Daoy (cell line): ENCODE measurements at places on chromosomes 13 and 19. TPM values are rescaled to one million over a fixed set of nuclear protein-coding genes. Genes with fewer than 3 reads are reported as not detected.

UPK1A gene
- total RNA-seq = not detected in 2 replicates

CEBPA gene
- 0.80 and 4.5 TPM in 2 replicates for total RNA-seq

THAP8 gene
- total RNA-seq = 0.54 and 0.86 TPM in 2 replicates

ACER1 gene
- not detected in 2 replicates for total RNA-seq

IGFLR1 gene
- 2.8 and 3.9 TPM in 2 replicates for total RNA-seq

ZNF575 gene
- not detected in 2 replicates for total RNA-seq

FZR1 gene
- 43.7 and 46.9 TPM in 2 replicates for total RNA-seq

WIZ gene
- total RNA-seq = 5.7 and 7.0 TPM in 2 replicates

ZC3H13 gene
- total RNA-seq = 4.8 and 10.0 TPM in 2 replicates

LGALS14 gene
- not detected in 2 replicates for total RNA-seq

PRTN3 gene
- total RNA-seq = not detected in 2 replicates

ZNF726 gene
- 8.9 and 13.9 TPM in 2 replicates for total RNA-seq

TMC4 gene
- total RNA-seq = 0.06 TPM in 1 of 2 replicates, not detected in the other

SPRED3 gene
- total RNA-seq = 0.06 and 0.91 TPM in 2 replicates

KLF12 gene
- 4.1 and 6.6 TPM in 2 replicates for total RNA-seq

CPAMD8 gene
- not detected in 2 replicates for total RNA-seq

RLN3 gene
- not detected in 2 replicates for total RNA-seq

SIAH3 gene
- total RNA-seq = 0.06 and 0.12 TPM in 2 replicates

WDR62 gene
- 14.6 and 19.8 TPM in 2 replicates for total RNA-seq

KCTD4 gene
- not detected in 2 replicates for total RNA-seq

CEACAM4 gene
- total RNA-seq = not detected in 2 replicates

SMIM17 gene
- not detected in 2 replicates for total RNA-seq

TGFBR3L gene
- 7.1 TPM in 1 of 2 replicates, not detected in the other for total RNA-seq

ZNF492 gene
- total RNA-seq = 1.1 and 2.3 TPM in 2 replicates

CCDC8 gene
- total RNA-seq = 8.8 and 9.2 TPM in 2 replicates

SLC25A23 gene
- total RNA-seq = 18.1 and 23.1 TPM in 2 replicates

HS6ST3 gene
- 1.6 and 1.7 TPM in 2 replicates for total RNA-seq

FBN3 gene
- not detected in 2 replicates for total RNA-seq

MBD3L3 gene
- total RNA-seq = not detected in 2 replicates

CGB5 gene
- 22.0 and 35.7 TPM in 2 replicates for total RNA-seq

ZNF829 gene
- total RNA-seq = 5.9 and 9.2 TPM in 2 replicates

CD33 gene
- total RNA-seq = 21.8 and 22.4 TPM in 2 replicates

FCAR gene
- not detected in 2 replicates for total RNA-seq

KIR3DL1 gene
- not detected in 2 replicates for total RNA-seq

NMRK2 gene
- not detected in 2 replicates for total RNA-seq

ZNF570 gene
- 6.6 and 7.3 TPM in 2 replicates for total RNA-seq

RNF113B gene
- not detected in 2 replicates for total RNA-seq

ATP4A gene
- not detected in 2 replicates for total RNA-seq
